ENCODE measurements at places on chromosomes 7 and 10. TPM values are rescaled to one million over a fixed set of nuclear protein-coding genes. Genes with fewer than 3 reads are reported as not detected.

SMO gene
- polyA plus RNA-seq = 50.7 TPM

GRCh38 chr10:20334559-20334958 is 518.3 kb downstream of the PLXDC2 start:
- DNase-seq = no peak

SLC13A1 gene
- polyA plus RNA-seq = 0.15 TPM

PTTG1IP2 gene
- not detected for polyA plus RNA-seq

DNA sequence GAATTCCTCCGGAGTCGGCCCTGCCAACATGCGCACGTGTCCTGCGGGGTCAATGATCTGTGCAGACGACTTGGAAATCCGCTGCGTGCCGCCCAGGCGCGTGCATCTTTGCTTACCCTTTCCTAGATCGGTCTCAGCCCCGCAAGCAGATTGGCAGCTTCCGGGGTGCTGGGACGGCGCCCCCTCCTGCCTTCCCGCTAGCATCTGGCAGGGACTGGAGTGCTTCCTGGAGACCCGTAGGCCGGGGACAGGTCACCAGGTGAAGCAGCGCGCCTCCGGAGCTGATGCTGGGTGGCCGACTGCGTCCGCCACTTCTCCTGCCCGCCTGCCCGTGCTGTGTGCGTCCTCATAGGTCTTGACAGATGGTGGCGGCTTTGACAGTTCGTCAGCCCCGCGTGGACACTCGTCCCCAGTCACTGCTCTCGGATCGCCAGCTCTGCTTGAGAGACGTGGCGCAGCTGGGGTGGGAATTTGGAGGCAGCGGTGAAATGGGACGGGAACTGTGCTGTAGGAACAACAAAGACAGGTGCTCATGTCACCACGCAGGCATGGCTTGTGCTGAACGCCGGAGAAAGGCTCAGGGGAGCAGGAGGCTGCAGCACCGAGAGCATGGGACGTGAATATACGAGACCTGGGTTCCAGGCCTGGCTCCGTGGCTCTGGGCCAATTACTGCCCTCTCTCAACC is 21.9 kb upstream of the KCNK18 start:
- no peak for DNase-seq

DNA sequence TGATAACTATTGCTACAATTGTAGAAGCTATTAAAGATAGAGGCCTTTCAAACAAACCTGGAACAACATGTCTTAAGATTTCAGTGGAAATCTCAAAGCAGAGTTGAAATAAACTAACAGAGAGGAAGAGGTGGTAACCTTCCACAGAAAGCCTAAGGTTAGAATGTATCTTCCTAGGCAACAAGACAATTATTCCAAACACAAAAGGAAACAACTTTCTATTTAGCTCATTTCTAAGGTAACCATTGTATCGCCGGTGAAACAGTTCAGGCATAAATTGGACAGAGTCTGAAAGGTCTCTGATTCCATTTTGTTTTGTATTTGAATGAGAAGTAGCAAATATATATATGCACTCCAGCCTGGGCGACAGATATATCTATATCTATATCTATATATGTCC is 30.7 kb upstream of the HYCC1 start:
- DNase-seq = no peak

TCERG1L gene
- 0.16 TPM for polyA plus RNA-seq

DNA sequence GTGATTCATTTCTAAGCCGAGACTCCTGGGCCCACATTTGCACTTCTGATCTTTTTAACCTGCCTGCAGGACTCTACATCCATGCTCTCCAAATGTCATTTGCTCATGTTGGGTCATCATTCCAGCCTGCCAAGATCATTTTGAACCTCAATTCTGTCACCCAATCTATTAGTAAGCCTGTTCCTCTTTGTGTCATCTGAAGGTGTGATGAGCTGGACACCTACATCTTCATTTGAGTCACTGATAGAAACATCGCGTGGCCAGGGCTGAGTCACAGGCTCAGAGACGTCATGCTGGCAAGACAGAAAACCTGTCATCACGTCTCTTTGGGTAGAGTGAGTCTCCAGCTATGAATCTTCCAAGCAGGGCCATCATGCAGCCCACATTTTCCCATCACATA is 65.3 kb upstream of the SLF2 start:
- DNase-seq = no peak

FBXO24 gene
- polyA plus RNA-seq = 1.7 TPM

- no peak for DNase-seq
These were observed 6.7 kb downstream of the TWIST1 start for GRCh38 chr7:19110776-19111175.

- no peak for DNase-seq
These were observed 265.6 kb downstream of the PHF14 start for GRCh38 chr7:11239316-11239715.

FRMPD2 gene
- not detected for polyA plus RNA-seq

- DNase-seq = peak; percentile 53
These were observed 91.0 kb downstream of the SEMA3D start for GRCh38 chr7:85095806-85096205.

- no peak for DNase-seq
These were observed 39.3 kb downstream of the RBM17 start for GRCh38 chr10:6128087-6128486.

- no peak for DNase-seq
These were observed 3.2 kb downstream of the PPRC1 start for GRCh38 chr10:102135956-102136526.

GRCh38 chr10:77016855-77017254 is 620.8 kb downstream of the KCNMA1 start:
- no peak for DNase-seq

Measured in muscle of arm (tissue), 14 donors.